ENCODE measurements at places on chromosomes 5 and 9.

DNA sequence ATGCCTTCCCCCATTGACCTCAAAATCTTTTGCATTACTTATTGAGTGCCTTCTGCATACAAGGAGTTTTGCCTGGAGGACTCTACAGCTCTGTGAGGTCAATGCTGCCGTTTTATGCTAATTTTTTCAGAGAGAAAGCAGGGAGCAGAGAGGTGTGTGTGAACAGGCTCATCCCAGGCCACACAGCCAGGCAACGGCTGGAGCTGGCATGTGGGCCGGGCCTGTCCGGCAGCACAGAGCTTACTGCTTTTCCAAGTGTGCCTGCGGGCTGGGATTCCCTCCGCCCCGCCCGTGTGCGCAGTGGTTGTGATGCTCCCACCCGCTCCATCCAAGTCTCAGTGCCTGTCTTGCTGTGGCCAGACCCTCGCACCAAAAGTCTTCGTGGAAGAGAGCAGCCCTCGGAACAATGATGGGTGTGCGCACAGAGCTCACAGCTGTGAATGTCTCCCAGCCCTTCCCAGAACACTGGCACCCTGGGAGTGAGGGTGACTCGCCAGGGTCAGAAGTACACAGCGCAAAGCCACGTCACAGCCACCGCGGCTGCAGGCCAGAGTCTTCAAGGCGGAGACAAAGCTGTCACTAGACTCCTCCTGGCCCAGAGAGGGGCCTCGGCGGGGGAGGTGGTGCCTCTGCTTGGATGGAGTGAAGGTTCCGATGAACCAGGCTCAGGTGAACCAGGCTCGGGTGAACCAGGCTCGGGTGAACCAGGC is 82.8 kb downstream of the COL5A1 start:
- no peak for DNase-seq
- H3K4me3 ChIP-seq, result no peak overlapping the region
- no peaks in the 10 kb centered on the region for H3K4me1 ChIP-seq
- no peaks in the 10 kb centered on the region for H3K27me3 ChIP-seq
- H3K27ac ChIP-seq, result no peak overlapping the region

- no peaks in the 10 kb centered on the region for H3K36me3 ChIP-seq
- no peaks in the 10 kb centered on the region for H3K27me3 ChIP-seq
- no peak for DNase-seq
- no peaks in the 10 kb centered on the region for H3K4me1 ChIP-seq
Measured at GRCh38 chr9:106035806-106036205, 341.5 kb downstream of the TMEM38B start.

DNA sequence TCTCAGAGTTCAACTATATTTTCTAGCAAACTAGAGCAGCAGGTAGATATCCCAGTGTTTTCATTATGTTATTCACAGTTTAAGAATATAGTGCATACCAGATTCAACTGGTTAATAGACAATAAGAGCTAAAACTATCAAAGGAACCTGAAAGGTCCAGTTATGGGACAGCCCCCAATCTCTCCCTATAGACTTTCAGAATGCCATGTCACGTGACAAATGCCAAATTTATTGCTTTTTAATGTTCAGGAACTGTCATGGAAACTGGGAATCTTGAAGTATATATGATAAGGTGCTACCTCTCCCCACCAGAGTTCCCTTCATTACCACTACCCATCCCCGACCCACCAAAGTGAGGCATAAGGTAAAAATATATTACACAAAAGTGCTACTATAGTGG is 629.0 kb upstream of the SEMA6A start:
- no peak for DNase-seq
- H3K27me3 ChIP-seq, result no peaks in the 10 kb centered on the region
- no peak overlapping the region for H3K27ac ChIP-seq
- no peaks in the 10 kb centered on the region for H3K4me1 ChIP-seq

DNA sequence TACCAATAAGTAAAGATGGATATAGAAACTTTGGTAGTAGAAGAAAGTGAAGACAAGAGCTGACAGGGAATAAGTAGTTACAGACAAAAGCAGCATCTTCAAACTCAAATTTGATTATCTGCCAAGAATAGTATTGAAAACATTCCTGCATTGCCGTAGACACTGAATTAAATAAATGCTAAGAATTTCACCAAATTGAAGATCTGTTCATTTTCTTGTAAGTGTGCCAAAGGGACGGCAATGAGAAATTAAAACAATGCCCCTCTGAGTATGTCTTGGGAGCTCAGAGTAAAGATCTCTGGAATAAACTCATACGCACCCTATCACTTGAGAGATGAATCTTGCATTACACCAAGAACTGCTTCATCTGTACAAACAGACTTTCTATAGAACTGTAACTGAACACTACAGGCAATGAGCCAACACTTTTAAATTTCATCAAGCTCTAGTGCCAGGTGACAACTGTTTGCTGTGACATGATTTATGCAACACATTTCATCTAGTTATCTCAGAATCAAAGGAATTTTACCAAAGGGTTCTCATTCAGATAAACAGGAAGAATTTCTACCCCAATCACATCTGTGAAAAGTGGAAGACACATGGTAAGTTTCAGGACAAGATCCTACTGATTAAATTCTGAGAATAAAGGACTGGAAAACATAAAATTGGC is 66.9 kb downstream of the RFX3 start:
- H3K4me3 ChIP-seq, result no peak overlapping the region
- no peaks in the 10 kb centered on the region for H3K4me1 ChIP-seq
- no peaks in the 10 kb centered on the region for H3K27me3 ChIP-seq
- no peaks in the 10 kb centered on the region for H3K36me3 ChIP-seq
- H3K27ac ChIP-seq, result no peak overlapping the region
- no peak for DNase-seq

DNA sequence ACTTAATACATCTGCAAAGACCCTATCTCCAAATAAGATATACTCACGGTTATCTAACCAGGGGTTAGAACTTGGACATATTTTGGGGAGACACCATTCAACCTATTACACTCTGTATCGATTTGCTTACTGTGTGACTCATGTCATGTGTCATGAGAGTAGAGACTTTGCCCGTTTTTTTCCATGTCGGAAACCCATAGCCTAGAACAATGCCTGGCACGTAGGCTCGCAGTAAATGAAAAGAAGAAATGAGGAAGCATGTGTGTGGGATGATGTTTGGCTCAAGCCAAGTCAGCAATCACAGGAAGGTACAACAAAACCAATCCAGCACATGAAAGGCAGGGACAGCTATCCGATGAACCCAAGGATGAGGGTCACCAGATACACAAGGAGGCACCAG is 94.6 kb upstream of the DNAH5 start:
- no peak overlapping the region for H3K4me3 ChIP-seq
- H3K36me3 ChIP-seq, result no peaks in the 10 kb centered on the region
- H3K4me1 ChIP-seq, result no peaks in the 10 kb centered on the region
- no peaks in the 10 kb centered on the region for H3K27me3 ChIP-seq
- DNase-seq, result no peak

GRCh38 chr5:126852091-126852571 is 75.2 kb downstream of the LMNB1 start:
- no peaks in the 10 kb centered on the region for H3K36me3 ChIP-seq
- H3K4me3 ChIP-seq, result no peak overlapping the region
- DNase-seq, result no peak
- peak overlapping the region; percentile 76 for H3K27ac ChIP-seq

- no peak overlapping the region for H3K27ac ChIP-seq
- no peaks in the 10 kb centered on the region for H3K4me1 ChIP-seq
- H3K4me3 ChIP-seq, result no peak overlapping the region
- H3K27me3 ChIP-seq, result no peaks in the 10 kb centered on the region
Measured at GRCh38 chr5:28543473-28544098, 1505.2 kb upstream of the CDH9 start.

DNA sequence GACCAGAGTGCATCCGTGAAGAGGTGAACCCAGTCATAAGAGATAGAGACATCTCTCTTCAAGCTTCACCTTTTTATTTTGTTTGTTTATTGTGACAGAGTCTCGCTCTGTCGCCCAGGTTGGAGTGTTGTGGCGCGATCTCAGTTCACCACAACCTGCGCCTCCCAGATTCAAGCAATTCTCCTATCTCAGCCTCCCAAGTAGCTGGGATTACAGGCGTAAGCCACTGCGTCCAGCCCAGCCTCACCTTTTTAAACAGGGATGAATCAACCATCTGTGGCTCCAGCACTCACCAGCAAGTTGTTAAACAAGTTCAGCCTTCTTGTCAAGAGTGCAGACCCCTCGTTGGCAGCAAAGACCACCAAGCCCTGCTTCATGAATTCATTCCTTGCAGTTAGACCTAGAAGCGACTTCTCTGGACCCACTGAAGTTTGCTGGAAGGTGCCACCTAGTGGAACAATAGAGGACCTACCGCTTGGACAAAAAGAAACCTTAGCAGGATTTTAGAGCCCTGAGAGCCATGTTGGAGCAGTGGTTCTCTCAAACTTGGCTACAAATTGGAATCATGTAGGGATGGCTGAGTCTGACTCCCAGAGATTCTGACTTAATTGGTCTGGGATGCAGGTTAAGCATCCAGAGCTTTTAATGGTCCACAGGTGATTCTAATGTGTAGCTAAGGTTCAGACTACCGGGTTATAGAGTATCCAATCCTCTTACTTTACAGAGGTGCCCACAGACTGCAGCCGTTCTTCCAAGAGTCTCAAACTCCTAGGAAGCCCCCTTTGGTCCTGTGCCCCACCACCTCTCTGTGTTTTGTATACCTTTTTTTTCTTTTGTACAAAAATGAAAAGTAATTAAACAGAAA is 10.5 kb upstream of the GALNT10 start:
- no peak overlapping the region for H3K4me3 ChIP-seq
- no peak for DNase-seq
- no peaks in the 10 kb centered on the region for H3K27me3 ChIP-seq

DNA sequence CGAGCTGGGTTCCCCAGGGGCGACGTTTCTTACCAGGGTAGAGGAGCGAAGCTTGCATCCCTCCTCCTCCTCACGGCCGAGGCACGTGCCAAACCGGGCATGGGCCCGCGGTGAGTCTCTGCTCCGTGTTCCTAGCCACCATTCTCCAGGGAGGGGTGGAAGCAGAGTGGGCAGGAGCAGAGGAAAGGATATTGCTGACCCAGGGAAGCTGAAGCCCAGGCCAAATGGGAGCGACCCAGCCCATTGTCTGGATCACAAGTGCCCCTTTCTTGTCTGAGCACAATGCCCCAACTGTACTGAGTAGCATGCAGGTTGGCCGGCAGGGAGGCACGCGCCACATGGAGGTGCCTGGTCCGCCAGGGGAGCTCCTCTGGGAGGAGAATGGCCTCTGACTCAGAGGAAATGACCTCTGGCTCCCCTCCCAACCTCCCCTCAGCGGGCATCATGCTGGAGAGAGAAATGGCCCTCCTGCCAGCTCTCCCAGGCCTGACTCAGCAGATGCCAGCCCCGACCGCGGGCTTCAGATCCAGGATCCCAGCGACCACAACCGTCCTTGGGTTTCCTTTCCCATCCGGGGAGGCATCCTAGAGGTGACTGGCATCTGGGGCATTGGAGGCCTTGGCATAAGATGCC is 1.1 kb downstream of the PRR7 start:
- DNase-seq, result no peak
- no peaks in the 10 kb centered on the region for H3K36me3 ChIP-seq
- H3K4me3 ChIP-seq, result peak overlapping the region; percentile 87

GRCh38 chr9:112443200-112443599 is 43.4 kb upstream of the KIAA1958 start:
- H3K4me1 ChIP-seq, result no peaks in the 10 kb centered on the region
- no peaks in the 10 kb centered on the region for H3K36me3 ChIP-seq
- DNase-seq, result no peak
- no peak overlapping the region for H3K27ac ChIP-seq
- H3K27me3 ChIP-seq, result no peaks in the 10 kb centered on the region

DNA sequence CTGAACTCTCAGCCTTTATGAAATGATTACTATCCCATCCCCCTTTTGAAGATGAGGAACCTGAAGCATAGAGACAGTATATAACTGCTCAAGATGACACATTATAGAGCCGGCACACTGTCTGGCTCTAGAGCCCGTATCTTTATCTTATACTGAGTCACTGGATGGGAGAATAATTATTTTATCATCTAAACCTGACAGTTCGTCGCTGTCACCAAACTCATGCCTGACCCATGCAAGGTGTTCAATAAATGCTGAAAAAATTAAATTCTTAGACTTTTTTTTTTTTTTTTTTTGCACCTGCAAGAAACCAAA is 38.8 kb downstream of the HOMER1 start:
- H3K4me3 ChIP-seq, result no peak overlapping the region
- DNase-seq, result no peak
- H3K36me3 ChIP-seq, result no peaks in the 10 kb centered on the region
- H3K27ac ChIP-seq, result no peak overlapping the region
- no peaks in the 10 kb centered on the region for H3K4me1 ChIP-seq
- no peaks in the 10 kb centered on the region for H3K27me3 ChIP-seq

GRCh38 chr5:171422495-171422894 is 3.0 kb downstream of the FGF18 start:
- no peak for DNase-seq
- H3K36me3 ChIP-seq, result no peaks in the 10 kb centered on the region

GRCh38 chr9:124257070-124257843 is 492 bp upstream of the NEK6 start:
- no peaks in the 10 kb centered on the region for H3K36me3 ChIP-seq
- peak; percentile 45 for DNase-seq
- peaks cover 11% of the 10 kb centered on the region for H3K4me1 ChIP-seq
- H3K27me3 ChIP-seq, result no peaks in the 10 kb centered on the region
- peak overlapping the region; percentile 88 for H3K27ac ChIP-seq
- H3K4me3 ChIP-seq, result peak overlapping the region; percentile 78

DNA sequence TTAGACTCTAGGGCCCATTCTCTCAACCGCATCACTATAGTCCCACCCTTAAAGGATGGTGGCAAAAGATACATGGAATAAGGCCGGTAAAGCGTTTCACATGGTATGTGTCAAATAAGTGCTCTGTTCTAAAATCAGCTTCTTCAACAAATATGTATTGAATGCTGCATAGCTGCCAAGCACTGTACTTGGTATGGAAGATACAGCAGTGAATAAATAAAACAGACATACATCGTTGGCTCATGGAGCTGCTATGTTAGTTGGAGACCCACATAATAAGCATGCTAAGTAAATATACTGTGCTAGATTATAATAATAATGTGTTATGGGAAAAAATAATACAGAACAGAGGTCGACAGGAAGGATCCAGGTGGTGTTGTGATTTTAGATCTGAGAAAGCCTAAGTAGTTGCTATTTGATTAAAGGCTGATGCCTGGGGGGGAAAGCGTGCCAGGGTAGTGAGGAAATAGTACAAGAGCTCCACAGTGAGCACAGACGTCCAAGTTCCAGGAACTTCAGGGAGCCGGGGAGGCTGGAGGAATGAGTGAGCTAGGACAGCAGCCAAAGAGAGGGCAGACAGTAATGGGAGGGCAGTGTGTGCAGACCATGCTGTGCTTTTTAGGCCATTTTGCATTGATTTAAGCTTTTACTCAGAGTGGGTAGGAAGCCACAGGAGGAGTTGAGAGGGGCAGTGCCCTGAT is 93.7 kb downstream of the JAKMIP2 start:
- no peak for DNase-seq
- H3K27me3 ChIP-seq, result no peaks in the 10 kb centered on the region
- H3K27ac ChIP-seq, result no peak overlapping the region
- H3K36me3 ChIP-seq, result no peaks in the 10 kb centered on the region
- H3K4me1 ChIP-seq, result no peaks in the 10 kb centered on the region

All from Peyer's patch (tissue), 4 donors.